ENCODE measurements at places on chromosomes 3 and 15. TPM values are rescaled to one million over a fixed set of nuclear protein-coding genes. Genes with fewer than 3 reads are reported as not detected.
A peak's percentile ranks its signal among the peaks of the same experiment; 100 is the strongest.

GRCh38 chr3:101512396-101512645 is 691 bp downstream of the SENP7 start:
- peak overlapping the region; percentile 99 for H3K4me3 ChIP-seq
- no peak for DNase-seq
- peak overlapping the region; percentile 100 for H3K27ac ChIP-seq
- H3K27me3 ChIP-seq = peaks cover 3% of the 10 kb centered on the region
- peaks cover 27% of the 10 kb centered on the region for H3K4me1 ChIP-seq

The CMTM7 gene
- 46.3 TPM for total RNA-seq

DNA sequence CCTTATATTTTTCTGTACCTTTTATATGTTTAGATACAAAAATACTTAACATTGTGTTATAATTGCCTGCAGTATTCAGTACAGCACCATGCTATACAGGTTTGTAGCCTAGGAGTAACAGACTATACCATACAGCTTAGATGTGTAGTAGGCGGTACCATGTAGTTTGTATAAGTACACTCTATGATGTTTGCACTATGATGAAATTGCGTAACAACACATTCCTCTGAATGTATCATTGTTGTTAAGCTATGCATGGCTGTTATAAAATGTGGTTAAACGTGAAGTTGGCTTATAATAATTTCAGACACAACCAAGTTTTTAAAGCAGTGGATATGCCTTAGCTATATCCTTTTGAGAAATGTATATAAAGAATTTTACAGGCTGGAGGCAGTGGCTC is 328.3 kb downstream of the PLCL2 start:
- no peaks in the 10 kb centered on the region for H3K4me1 ChIP-seq
- DNase-seq = no peak

GRCh38 chr15:40927495-40927872 is 1.7 kb upstream of the DLL4 start:
- peak overlapping the region; percentile 63 for H3K4me3 ChIP-seq
- peak overlapping the region; percentile 54 for H3K27ac ChIP-seq
- H3K4me1 ChIP-seq = peaks cover 37% of the 10 kb centered on the region
- peaks cover 2% of the 10 kb centered on the region for H3K36me3 ChIP-seq

- H3K27ac ChIP-seq = no peak overlapping the region
- H3K4me1 ChIP-seq = no peaks in the 10 kb centered on the region
- H3K4me3 ChIP-seq = no peak overlapping the region
These were observed 1.8 kb downstream of the KCNMB2 start for GRCh38 chr3:178538056-178538455.

DNA sequence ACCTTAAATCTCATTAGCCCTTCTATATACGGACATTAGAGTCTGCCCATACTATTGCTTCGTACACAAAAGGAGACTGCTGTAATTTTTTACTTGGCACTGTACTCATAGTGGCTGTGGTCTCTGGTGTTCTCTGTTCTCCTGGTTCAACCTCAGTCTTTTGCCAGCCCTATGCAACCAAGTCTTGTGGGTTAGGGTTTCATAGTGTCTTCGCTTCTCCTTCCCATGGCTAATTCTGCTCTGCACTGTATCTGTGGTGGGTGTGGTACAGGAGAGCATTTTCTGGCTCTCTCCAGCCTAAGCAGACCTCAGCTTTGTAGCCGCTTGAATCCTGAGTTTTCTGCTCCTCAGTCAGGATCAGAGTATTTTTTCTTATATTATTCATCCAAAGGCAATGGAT is 981.2 kb downstream of the SQOR start:
- H3K4me3 ChIP-seq = no peak overlapping the region
- H3K4me1 ChIP-seq = no peaks in the 10 kb centered on the region
- DNase-seq = no peak

The IL17RE gene
- 1.1 TPM for total RNA-seq

- H3K27me3 ChIP-seq = peaks cover 2% of the 10 kb centered on the region
- H3K27ac ChIP-seq = no peak overlapping the region
- H3K36me3 ChIP-seq = no peaks in the 10 kb centered on the region
- DNase-seq = no peak
These were observed 111.5 kb upstream of the LPP start for GRCh38 chr3:188042466-188042865.

The AADAC gene
- total RNA-seq = not detected

DNA sequence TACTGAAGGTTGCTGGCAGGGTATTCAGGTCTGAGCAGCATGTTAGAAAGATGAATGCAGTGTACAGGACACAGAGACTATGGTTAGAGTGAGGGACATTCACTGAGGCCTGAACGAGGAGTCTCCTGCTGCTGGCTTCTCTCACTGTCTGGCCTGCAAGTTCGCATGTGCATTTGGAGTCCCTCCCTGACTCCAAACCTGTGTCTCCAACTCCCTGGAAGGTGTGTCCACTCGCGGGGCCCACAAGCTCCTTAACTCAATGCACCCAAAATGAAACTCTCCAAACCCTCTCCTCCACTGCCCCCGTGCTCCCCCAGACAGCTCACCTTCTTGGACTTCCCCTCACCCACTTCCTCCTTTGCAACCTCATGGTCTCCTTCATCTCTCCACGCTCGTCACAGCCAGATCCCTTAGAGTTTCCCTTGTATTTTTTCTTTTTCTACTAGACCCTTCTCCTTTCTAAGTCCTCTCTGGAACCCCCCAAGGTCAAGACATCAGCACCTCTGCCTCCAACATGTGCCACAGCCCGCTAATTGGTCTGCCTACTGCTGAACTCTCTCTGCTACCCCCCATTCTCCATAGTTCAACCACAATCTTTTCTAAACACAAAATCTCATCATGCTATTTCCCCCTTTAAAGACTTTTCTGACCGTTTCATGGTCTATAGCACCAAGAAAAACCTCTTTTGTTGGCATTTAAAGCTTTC is 58.3 kb downstream of the HES1 start:
- H3K36me3 ChIP-seq = no peaks in the 10 kb centered on the region
- H3K4me1 ChIP-seq = peaks cover 26% of the 10 kb centered on the region
- DNase-seq = peak; percentile 66
- H3K27ac ChIP-seq = peak overlapping the region; percentile 54

- DNase-seq = no peak
- no peak overlapping the region for H3K27ac ChIP-seq
- no peaks in the 10 kb centered on the region for H3K36me3 ChIP-seq
These were observed 6.4 kb downstream of the MED12L start for GRCh38 chr3:151091685-151092345.

GRCh38 chr3:140022066-140022770 is 87.2 kb downstream of the CLSTN2 start:
- no peaks in the 10 kb centered on the region for H3K4me1 ChIP-seq
- H3K27ac ChIP-seq = no peak overlapping the region
- H3K27me3 ChIP-seq = no peaks in the 10 kb centered on the region
- DNase-seq = no peak
- no peak overlapping the region for H3K4me3 ChIP-seq

DNA sequence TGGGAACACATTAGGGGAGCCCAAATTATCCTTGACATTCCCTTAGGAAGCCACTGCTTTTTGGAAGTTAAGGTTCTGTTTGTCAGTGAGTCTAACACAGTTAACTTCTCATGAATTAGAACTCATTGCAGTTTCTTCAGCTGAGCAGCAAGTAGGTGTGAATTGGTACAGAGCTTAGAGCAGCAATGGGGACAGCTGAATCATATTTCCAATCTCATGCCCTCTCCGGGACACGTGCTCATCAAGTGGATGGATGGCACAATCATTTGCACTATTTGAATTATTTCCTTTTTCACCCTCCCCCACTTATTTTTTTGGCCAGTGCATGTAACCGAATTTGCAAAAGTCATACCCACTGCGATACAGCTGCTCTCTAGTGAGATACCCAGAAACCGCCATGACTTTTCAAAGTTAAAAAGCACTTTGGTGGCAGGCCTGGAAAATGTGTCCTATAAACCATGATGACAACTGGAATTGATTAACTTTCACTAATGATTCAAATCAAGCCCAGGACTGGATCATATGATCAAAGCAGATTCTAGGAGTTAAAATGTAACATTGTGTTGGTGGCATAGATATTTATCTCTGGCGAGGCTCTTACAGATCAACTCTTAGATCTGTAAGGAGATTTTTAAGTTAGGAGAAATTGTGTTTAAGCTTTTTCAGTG is 76.4 kb downstream of the EBLN2 start:
- H3K4me1 ChIP-seq = no peaks in the 10 kb centered on the region
- no peaks in the 10 kb centered on the region for H3K36me3 ChIP-seq
- H3K27ac ChIP-seq = no peak overlapping the region
- no peak for DNase-seq
- H3K27me3 ChIP-seq = peaks cover 1% of the 10 kb centered on the region

The PLA2G4E gene
- not detected for total RNA-seq

The C3orf80 gene
- total RNA-seq = 0.07 TPM

DNA sequence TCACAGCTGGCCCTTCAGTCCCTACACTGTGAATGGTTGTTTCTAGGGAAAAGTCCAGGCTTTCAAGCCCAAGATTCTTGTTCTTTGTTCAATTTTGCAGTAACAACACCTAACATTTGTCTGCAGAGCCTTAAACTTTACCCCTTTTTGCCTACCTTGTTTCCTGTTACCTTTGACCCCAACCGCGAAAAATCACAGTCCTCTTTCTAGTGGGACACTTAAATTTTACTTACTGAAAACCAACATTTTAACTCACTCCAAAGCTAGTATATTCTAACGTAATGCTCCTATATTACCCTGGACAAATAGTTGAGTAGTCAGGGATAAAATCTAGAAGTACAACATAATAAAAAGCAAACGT is 649 bp upstream of the PIK3CB start:
- no peak for DNase-seq
- H3K27ac ChIP-seq = peak overlapping the region; percentile 93
- H3K36me3 ChIP-seq = peaks cover 9% of the 10 kb centered on the region

The CLRN1 gene
- not detected for total RNA-seq

- peaks cover 2% of the 10 kb centered on the region for H3K27me3 ChIP-seq
- DNase-seq = no peak
- H3K4me1 ChIP-seq = no peaks in the 10 kb centered on the region
- H3K36me3 ChIP-seq = no peaks in the 10 kb centered on the region
These were observed 169.1 kb upstream of the NSMCE3 start for GRCh38 chr15:29438703-29439055.

DNA sequence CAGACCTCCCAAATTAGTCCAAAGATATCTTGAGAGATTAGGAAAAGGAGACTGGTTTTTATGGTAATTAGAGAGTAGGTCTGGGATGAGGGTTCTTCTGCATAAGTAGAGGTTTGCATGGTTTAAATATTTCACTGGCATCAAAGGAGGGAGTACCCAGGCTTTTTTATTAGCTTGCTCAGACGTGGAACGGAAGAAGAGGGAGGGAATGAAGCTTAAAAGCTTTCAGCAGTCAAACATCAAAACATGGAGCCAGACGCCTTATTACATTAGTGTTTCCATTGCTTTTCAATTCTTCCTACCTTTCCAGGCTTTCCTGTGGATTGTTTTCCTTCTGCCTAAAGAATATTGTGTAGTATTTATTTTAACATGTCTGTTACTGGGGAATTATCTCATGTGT is 342.1 kb upstream of the SOX2 start:
- no peaks in the 10 kb centered on the region for H3K4me1 ChIP-seq
- H3K27me3 ChIP-seq = no peaks in the 10 kb centered on the region
- no peak for DNase-seq
- no peaks in the 10 kb centered on the region for H3K36me3 ChIP-seq
- no peak overlapping the region for H3K27ac ChIP-seq
- H3K4me3 ChIP-seq = no peak overlapping the region

DNA sequence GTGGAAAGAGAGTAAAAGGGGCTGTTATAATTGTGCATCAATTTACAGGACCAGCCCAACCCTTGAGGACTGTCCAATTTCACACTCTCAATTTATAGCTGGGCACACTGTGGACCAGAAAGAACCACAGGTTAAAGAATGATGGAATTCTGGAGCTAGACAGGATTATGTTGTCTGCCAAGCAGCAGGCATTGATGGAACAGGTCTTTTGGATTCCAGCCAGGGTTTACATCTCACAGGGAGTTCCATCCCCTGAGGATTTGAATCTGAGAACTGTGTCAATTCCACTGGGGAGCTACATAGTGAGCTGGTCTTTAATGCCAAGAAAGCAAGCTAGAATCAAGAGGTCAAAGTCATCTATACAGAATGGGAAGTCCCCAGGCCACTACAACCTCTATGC is 389.5 kb upstream of the WNT5A start:
- no peak overlapping the region for H3K27ac ChIP-seq
- DNase-seq = no peak
- H3K27me3 ChIP-seq = no peaks in the 10 kb centered on the region
- no peaks in the 10 kb centered on the region for H3K4me1 ChIP-seq

The CD200 gene
- total RNA-seq = 144 TPM

The IL16 gene
- total RNA-seq = 97.2 TPM

DNA sequence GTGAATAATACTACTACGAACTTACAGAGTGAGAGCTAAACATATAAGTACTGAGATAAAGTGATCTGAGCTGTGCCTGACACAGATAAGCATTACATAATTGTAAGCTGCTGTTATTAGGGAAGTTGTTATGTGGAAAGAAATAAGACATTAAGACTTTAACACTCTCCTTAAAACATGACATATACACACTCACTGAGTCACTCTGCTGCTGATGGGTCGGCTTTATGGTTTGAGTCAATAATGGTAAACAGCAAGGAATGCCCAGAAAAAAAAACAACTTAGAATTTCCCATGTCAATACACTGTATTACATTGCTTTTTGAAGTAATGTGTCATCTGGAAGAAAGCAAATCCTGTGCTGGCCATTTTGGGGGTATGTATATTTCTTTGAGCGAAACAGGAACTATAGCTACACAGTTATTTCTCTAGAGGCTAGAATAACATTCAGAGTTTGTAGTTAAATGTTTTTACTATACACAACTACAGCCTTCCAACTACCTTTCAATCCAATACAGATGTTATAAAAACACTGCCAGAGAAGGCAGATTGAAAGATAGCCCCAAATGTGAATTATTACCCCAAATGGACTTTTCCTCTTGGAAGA is 22.8 kb upstream of the SPRED1 start:
- peaks cover 8% of the 10 kb centered on the region for H3K27me3 ChIP-seq
- no peak for DNase-seq
- H3K4me3 ChIP-seq = no peak overlapping the region
- H3K4me1 ChIP-seq = no peaks in the 10 kb centered on the region
- no peaks in the 10 kb centered on the region for H3K36me3 ChIP-seq
- H3K27ac ChIP-seq = no peak overlapping the region

DNA sequence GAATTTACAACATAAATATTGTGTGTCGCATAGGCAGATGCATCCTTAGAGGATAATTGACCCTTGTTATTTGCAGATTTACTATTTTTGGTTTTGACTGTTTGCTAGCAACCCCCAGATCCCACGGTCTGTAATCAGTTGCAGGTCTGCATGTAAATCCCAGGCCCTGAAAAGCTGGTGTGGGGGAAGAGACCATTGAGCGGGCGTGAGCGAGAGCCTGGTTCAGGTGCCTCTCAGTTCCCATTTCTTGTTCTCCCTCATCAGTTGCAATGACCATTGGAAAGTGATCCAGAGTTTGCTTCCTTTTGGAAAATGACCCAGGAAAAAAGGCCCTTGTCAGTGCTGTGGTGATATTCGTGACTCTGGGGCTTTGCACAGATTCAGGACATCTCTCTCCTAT is 238.9 kb downstream of the UACA start:
- H3K27ac ChIP-seq = no peak overlapping the region
- H3K4me1 ChIP-seq = peaks cover 32% of the 10 kb centered on the region
- no peak for DNase-seq
